H4 (cell line): ENCODE measurements at places on chromosomes 7 and 10. TPM values are rescaled to one million over a fixed set of nuclear protein-coding genes. Genes with fewer than 3 reads are reported as not detected.

- DNase-seq: no peak
These were observed 297.5 kb upstream of the NRP1 start for GRCh38 chr10:33631991-33632390.

- DNase-seq: no peak
These were observed 59.4 kb downstream of the FANK1 start for GRCh38 chr10:125955766-125956165.

DNA sequence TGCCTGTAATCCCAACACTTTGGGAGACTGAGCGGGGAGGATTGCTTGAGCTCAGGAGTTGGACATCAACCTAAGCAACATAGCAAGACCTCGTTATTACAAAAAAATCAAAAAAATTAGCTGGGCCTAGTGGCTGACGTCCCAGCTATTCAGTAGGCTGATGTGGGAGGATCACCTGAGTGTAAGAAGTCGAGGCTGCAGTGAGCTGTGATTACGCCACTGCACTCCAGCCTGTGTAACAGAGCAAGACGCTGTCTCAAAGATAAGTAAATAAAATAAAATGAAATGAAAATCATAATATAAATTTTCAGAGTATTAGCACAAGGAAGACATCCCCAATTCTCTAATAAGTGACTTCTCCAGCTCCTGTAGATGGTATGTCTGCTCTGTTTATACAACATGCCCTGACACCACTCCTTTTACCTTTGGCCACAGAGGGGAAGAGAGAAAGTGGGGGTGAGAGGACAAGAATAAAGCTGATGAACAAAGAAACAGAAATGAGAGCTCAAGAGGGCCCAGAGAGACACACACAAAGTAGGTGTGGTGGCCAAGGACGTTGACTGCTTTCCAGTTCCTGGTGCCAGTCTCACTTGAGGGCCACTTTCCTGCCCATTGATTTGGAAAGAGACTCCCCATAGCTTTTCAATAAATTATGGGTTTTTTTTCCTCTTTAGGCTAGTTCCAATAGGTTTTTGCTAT lies 62.9 kb downstream of the PTTG1IP2 start:
- no peak for DNase-seq

DNA sequence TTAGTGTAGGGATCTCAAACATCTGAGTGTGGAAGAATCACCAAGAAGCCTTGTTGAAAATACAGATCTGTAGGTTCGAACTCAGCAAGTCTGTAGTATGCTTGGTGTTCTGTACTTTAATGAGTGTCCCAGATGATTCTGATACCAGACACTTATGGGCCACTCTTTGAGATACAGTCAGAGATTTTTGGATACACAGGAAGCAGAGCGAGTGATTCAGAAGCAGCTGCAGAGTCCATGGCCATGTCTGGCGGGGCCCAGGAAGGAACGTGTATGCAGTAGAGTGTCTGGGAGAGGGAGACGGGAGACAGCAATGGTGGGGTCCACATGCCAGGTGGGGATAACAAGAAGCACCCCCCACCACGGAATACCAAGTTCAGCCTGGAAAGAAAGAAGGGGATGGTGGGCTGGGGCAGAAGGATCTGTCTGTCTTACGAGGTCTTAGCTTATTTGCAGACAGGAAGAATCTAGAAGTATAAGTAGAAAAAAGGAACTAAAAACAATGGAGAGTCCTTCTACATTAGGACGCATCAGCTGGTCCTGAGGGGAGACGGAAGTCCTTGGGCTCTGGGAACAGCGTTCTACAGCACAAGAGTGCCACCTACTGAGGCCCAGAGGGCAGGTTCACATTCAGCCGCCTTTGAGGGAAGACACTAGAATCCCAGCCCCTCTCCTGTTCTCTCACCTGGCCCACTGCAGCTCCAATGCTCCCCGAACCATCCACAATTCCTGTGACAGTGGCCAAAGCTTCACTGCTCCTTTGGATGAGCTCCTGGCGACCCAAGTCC lies 55.4 kb downstream of the SLC37A3 start:
- peak; percentile 25 for DNase-seq

DNA sequence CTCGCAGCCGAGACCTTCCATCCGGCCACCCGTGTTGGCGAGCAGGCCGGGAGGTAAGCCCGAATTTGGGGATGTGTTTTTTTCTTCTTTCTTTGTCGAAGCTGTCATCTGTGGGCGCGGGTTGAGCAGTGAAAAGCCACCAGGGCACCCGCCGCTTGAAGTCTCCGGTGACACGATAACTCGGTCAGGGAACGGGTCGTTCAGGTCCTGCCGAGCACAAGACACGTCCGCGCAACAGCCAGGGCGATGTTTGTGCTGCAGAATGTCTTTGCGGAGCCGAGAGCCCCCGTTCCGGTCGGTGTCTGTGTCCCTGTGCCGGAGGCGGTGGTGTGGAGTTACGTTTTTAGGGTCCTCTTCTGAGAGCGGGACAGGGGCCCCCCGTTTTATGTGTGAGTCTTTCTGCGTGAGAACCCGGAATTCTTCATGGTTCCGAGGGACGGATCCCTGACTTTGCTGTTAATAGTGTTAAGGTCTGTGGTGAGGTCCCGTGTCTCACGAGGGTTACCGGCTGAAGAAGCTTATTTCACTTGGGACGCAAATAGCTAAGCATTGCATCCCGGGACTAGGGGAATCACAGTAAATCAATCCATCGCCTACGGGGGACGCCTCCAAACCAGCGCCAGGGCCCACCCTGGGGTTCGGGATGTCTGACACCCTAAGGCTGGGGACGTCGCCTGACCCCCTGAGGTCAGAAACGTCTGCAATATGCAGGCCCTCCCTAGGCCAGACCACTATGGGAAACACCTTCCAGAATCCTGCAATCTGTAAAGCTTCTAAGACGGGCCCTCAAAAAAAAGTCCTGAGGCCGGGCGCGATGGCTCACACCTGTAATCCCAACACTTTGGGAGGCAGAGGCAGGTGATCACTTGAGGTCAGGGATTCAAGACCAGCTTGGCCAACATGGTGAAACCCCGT lies 99.5 kb downstream of the ELFN1 start:
- no peak for DNase-seq

- no peak for DNase-seq
These were observed 45.2 kb downstream of the GPR141 start for GRCh38 chr7:37728747-37729146.

GRCh38 chr10:1074052-1074747 lies 18.0 kb downstream of the WDR37 start:
- DNase-seq: no peak

DNA sequence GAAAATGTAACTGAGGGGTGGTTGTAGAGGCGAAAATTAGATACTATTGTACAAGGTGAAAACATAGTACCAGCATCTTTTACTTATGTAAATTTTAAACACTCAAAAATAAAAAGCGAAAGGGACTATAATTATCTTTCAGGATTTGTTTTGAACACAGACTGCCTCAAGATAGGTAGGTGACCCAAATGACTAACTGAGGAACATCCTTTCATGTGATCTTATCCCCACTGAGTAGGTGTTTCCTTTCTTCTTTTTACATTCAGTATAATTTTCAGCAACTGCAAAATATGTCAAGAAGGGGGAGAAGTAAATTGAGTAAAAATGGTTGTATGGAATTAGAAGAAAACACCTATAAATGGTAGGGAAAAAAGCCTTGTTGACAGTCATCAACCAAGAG lies 236.7 kb downstream of the PHF14 start:
- DNase-seq: no peak

GRCh38 chr7:71145906-71146901 lies 14.3 kb downstream of the GALNT17 start:
- no peak for DNase-seq

GRCh38 chr7:135743907-135744731 lies 4.5 kb downstream of the FAM180A start:
- DNase-seq: no peak

DNA sequence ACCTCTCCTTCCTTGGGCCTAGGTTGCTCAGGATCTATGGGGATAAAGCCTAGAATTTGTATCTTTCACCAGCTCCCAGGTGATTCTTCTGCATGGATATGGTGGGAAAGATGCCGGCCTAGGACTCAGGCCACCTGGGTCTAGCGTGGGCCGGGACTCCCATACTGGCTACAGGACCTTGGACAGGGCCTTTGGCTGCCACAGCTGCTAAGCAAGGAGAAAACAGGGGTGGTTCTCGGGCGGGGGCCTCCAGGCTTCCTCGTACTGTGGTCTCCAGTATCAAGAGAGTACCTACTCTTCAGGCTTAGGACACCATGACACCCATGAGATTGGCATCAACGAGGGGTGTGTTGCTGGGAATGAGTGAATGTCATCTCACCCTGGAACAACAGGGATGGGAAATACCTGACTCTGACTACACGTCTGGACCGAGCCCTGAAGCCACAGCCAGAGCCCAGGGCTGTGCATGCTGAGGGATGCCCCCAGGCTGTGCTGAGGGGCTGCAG lies 120.3 kb upstream of the ADAM12 start:
- DNase-seq: no peak

DNA sequence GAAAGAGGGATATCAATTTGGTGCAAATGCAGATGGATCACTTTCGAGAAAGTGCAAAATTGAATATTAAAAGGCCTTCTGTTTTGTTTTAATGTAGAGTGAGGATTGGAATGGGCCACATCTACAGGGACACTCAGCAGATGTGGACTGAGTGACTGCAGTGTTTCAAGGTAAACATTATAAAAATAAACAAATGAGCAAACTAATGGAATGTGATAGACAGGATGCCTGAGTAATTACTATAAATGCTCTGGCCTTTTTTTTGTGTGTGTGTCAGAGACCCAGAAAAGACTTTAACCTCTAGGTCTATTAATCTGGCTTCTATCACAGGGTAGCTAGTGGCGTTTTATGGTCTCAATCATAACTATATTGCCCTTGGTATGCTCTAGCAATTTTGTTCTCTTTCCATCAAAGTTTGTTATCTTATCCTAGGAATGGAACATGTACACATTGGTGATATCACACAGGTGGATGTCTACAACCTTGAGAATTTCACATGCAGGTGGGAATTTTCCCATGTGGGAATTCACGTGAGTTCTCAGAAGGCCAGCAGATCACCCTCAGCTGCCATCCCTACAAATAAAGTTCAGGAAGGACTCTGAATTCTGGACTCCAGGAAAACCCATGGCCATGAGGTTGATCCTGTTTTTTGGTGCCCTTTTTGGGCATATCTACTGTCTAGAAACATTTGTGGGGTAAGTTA lies at the start of gene CPA2:
TSS of gene CPA2 (plus strand) at position 606 of the 703 bp plus-strand sequence. CDS start at position 625, 19 bp downstream.
- no peak for DNase-seq

DNA sequence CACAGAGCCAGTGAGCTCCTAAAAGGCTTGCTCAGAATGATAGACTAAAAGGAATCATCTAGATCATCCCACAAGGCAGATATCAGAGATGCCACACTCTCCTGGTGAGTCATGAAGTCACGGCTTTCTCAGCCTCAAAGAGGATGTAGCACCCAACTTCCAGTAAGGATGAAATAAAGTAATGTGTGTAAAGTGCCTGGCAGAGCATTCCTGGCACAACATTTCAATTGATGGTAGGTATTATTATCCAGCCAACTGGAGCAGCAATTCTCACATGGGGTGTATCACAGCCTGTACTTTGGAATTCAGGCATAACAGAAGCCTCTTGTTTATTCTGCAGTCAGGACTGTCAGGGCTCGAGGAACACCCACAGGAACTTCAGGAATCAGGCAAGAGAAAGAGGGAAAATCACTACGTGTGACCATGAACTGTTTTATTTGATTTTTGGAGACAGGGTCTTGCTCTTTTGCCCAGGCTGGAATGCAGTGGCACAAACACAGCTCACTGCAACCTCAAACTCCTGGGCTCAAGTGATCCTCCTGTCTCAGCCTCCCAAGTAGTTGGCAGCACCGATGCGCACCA lies 5.3 kb upstream of the NAT16 start:
- no peak for DNase-seq

DNA sequence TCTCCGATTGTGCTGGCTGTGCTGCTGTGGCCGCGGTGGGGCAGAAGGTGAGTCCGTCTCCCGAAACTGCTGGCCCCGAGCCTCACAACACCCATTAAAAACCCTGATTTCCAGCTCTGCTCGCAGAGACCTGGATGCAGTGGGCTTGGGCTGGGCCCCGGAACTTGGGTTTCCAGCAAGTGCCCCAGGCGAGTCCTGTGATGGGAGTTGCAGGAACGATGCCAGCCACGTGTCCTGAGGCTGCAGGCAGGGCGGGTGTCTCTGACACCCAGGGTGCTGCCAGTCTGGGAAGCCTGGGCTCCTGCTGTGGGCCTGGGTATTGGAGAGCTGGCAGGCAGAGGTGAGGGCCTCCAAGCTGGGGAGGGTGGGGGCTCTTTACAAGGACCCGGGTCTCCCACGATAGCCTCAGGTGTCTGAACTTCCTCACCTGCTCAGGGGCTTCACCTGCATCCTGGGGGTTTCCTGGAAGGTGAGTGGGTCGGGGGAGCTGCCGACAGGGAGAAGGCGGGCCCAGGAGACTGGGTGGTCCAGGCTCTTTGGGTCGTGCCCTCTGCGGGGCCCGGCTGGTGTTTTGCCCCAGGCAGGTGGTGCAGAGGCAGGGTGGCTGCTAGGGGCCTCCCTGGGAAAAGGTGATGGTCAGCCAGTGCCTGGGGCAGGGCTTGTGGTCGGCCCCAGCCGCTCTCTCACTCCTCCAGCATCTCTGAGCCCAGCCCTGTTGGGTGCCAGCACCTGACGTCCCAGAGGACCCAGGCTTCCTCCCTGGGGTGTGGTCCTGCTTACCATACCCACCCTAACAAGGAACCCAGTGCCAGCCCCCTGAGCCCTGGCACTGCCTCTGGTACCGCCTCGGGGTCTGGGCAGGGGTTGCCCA lies 180.3 kb downstream of the DNAJB6 start:
- no peak for DNase-seq

- DNase-seq: no peak
These were observed 6.2 kb upstream of the ACTR3C start for GRCh38 chr7:150329331-150330120.

DNA sequence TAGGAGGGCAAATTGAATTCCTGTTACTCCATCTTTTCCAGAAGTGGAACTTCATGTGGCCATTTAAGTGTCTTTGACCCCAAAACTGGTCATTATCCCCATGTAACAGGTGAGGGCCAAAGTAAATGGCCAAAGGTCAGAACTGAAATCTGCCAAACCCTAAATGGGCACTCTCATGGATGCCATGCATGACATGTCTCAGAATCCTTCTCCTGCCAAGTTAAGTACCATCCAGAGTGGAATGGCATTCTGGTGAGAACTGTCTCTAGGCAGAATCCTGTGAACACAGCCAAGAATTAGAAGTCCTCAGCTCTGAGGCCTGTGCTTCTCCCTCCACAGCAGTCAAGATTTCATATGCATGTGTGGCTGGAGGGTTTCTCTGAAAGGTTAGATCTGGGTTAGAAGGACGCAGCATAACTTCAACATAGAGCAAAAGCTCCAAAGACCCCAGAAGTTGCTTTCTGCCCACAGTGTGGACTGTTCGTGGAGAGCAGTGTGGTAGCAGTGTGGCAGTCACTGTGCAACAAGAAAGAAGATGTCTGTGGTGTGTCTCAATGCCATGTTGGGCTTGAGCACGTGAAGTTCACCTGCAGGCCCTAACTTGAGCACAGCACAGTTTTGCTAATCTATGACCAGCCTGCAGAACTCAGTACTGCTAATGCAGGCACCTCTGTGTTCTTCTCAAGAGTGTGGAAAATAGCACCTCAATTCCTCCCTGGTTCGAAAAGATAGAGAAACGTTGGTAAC lies 121.3 kb downstream of the ADCY1 start:
- DNase-seq: no peak

- no peak for DNase-seq
These were observed 291.6 kb upstream of the CELF2 start for GRCh38 chr10:10726101-10726500.

TMEM270 gene
- total RNA-seq: 0.21 TPM in 1 of 2 replicates, not detected in the other

SLC13A4 gene
- not detected in 2 replicates for total RNA-seq

SPDYE5 gene
- not detected in 2 replicates for total RNA-seq

AGK gene
- total RNA-seq: 36.6 and 43.2 TPM in 2 replicates

NME8 gene
- total RNA-seq: not detected in 2 replicates

SCIN gene
- 0.35 and 0.37 TPM in 2 replicates for total RNA-seq

HKDC1 gene
- 0.16 and 0.23 TPM in 2 replicates for total RNA-seq
